Stimulated activated CD4-positive, alpha-beta T cell treated with anti-CD3 and anti-CD28 coated beads, Interleukin-2, amount 100 ng/mL, for 24 hours (primary cell): ENCODE measurements at places on chromosomes 1 and 21.

GRCh38 chr21:46229133-46229922 lies 754 bp upstream of the LSS start:
- DNase-seq = no peak

GRCh38 chr1:44151808-44152207 lies 10.4 kb upstream of the KLF18 start:
- DNase-seq = no peak

DNA sequence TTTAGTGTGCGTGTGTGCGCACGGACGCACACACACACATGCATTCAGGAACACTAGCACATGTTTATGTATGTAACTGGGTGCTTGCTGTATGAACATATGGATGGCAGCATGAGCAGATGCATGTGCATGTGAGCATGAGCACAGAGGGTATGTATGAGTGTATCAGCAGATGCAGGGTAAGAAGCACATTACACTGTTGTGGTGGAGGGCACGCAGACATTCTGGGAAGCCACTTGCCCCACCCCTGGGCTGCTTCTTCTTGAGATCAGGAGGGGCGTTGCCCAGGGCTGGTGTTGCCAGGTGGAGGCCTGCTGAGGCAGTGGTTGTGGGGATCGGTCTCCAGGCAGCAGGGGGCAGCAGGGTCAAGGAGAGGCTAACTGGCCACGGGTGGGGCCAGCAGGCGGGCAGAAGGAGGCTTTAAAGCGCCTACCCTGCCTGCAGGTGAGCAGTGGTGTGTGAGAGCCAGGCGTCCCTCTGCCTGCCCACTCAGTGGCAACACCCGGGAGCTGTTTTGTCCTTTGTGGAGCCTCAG lies 3.9 kb upstream of the P3R3URF start:
- DNase-seq = no peak

- no peak for DNase-seq
Observed at GRCh38 chr1:41802532-41803501, 115.9 kb downstream of the HIVEP3 start.
